GM04504 (cell line): ENCODE measurements at places on chromosomes 7 and 10.

- DNase-seq = no peak
Measured at GRCh38 chr7:151389768-151390597, 19.9 kb downstream of the WDR86 start.

DNA sequence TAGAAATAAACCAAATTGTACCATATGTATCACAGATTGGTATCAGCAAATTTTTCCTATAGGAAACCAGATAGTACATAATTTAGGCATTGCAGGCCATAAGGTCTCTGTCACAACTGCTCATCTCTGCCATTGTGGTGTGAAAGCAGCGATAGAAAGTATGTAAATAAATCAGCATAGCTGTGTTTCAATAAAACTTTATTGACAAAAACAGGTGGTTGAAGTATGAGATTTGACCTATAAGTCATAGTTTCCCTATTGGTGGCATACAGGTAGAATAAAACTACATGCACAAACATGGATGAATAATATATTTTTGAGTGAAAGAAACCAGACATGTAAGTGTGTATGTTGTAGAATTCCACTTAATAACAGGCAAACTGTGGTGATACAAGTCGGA, 1454.9 kb downstream of the REEP3 start:
- no peak for DNase-seq

GRCh38 chr10:99920901-99921300, 88.8 kb downstream of the DNMBP start:
- DNase-seq = no peak

DNA sequence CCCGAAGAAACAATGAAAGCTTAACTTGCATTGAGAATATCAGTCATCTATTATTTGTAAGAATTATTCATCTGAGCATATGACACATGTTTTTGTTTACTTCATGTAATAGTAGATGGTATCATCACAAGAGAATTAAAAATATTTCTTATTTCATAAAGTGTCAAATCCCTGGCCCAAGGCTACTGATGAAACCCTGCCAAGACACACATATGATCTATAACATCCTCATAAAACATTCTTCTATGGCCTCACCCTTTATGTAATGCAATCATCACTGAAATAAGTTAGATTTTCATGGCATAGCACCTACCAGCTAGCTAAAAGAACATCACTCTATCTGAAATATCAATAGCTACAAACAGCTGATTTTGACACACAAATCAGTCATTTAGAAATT, 385.6 kb upstream of the PHF14 start:
- no peak for DNase-seq

DNA sequence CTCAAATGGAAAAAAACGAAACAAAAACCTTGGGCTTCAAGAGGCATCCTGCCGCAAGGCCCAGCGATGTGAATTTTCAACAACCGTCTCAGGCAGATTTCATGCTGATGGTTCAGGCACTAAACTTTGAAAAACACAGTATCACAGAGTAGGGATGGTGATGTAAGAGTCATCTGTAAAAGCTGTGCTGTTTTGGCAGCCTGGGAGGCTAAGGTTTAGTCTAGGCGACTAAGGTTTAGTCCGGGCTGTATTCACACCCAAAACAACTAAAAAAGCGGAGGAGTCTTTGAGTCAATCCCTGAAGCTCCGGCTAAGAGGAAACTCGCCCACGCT, 420 bp upstream of the MINPP1 start:
- DNase-seq = no peak

- DNase-seq = no peak
Measured at GRCh38 chr7:141243368-141243767, 169.5 kb downstream of the TMEM178B start.

- no peak for DNase-seq
Measured at GRCh38 chr10:78663721-78664120, 405.0 kb upstream of the ZMIZ1 start.

- no peak for DNase-seq
Measured at GRCh38 chr10:79260811-79261740, 86.2 kb upstream of the PPIF start.

DNA sequence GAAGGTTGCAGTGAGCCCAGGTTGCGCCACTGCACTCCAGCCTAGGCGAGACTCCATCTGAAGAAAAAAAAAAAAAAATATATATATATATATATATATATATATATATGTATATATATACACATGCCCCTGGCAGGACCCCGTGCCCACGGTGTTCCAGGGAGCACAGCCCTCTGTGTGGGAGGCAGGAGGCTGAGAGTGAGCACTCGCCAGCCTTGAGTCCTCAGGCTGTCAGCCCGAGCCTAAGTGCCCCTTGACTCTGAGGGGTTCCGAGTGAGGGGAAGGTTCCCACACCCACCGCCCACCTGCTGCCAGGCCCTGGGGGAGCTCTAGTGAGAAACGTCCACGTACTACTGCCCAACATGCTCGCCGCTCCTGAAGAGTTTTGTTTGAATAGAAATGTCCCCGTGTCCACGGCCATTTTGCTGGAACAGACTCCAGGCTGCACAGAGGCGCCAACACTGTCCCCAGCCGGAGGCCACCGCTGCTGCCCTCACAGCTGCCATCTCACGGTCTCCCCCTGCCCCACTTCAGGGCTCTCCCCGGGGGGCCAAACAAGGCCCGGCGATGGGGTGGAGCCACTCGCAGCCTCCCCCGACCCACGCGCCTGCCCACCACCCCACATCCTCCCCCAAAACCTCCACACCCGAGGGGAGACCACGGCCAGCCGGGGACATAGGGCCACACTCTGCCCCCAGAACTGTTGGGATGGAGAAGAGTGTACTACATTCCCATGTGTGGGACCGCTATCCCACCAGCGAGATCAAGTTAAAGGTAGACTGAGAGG, 62.8 kb upstream of the EBF3 start:
- DNase-seq = no peak

GRCh38 chr10:11594589-11595394, 16.7 kb downstream of the USP6NL start:
- no peak for DNase-seq

GRCh38 chr7:21059069-21059468, 272.4 kb upstream of the SP8 start:
- no peak for DNase-seq

DNA sequence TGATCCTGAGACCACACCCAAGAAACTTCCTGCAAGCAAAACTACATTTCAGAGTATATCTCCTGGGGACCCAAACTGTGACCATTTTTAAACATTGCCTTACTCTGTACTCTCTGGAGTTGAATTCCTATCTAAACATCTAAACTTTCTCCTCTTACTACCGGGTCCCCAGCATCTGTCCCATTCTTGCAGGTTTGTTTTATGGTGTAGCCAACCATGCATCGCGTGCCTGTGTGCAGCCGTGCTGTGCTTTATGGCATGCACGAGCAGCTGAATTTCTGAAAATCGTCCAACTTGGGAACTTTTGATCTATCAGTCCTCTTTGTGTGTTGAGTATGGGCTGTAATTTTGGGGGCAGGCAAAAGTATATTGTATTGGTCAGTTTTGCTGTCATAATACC, 423.8 kb upstream of the DPP6 start:
- DNase-seq = no peak

- peak; percentile 13 for DNase-seq
Measured at GRCh38 chr7:81846398-81846797, 76.6 kb upstream of the HGF start.

DNA sequence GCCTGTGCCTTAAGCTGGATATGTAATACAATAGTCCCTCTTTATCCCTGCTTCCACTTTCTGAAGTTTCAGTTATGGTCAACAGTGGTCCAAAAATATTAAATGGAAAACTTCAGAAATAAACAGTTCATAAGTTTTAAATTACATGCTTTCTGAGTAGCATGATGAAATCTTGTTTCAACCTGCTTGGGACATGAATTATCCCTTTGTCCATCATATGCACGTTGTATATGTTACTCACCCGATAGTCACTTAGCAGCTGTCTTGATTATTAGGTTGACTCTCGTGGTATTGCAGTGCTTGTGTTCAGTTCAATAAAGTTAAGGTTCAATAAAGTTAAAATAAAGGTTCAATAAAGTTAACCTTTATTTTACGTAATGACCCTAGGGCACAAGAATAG, 25.5 kb downstream of the C1GALT1 start:
- DNase-seq = no peak

DNA sequence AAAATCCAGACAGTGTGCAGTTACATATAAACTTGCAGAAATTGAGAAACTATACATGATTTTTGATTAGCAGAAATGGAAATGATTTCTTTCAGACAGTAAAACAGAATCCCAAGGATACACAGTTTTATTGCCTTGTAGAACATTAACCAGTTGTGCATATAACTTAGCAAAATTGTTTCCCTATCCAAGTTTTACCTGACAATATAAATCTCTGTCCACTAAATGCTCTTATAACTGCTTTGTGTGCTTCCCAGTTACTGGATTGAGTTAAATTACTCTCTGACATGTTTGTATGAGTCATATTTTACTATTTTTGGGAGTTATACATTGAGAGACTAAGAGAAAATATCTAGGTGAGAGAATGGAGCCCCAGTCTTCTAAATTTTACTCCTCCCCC, 563.4 kb downstream of the SH2D4B start:
- DNase-seq = no peak

DNA sequence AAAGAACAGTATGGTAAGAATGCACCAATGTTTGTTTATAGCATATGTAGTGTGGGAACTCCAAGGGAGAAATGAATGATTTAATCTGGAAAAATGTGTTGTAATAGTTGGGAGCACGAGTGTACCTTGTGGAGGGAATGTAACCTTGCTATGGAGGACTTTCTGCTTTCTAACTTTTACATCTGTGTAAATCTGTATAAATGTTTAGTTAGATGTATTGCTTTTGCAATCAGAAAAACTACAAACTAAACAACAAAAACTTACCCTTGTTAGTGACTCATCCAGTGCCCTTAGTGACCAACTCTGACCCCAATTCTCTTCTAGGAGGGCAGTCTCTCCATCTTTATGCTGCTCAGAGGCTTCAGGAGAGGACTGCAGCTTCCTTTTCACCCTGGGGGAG, 89.3 kb downstream of the CCNY start:
- no peak for DNase-seq
